Bone marrow (tissue), 2 donors: ENCODE measurements at places on chromosomes 3 and 15.

GRCh38 chr3:107627962-107628542, 105.3 kb downstream of the BBX start:
- no peak for DNase-seq

GRCh38 chr3:197298945-197299854, 788 bp upstream of the DLG1 start:
- DNase-seq = no peak

DNA sequence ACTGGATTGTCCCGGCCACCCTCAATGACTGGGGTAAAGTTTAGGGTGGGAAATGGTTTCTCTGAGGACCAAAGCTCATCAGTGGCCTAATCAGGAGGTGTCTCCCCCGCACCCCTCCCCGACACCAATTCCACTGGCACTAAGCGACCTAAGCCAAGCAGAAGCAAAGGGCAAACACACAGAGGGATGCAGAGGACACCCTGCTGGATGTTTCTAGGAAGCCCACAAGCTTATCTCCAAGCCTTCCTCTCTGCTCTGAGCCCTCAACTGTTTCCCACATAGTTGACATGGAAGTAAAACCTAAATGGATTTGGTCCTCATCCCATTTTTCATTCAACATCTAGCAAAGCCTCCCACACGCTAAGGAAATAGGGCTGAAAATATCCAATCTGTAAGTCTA, 68.5 kb downstream of the C3orf70 start:
- no peak for DNase-seq

GRCh38 chr3:110494728-110495127, 576.9 kb upstream of the NECTIN3 start:
- no peak for DNase-seq

- no peak for DNase-seq
Measured at GRCh38 chr15:99443768-99444446, 121.9 kb upstream of the MEF2A start.

GRCh38 chr3:111764645-111765091, 94.4 kb upstream of the PHLDB2 start:
- DNase-seq = no peak

DNA sequence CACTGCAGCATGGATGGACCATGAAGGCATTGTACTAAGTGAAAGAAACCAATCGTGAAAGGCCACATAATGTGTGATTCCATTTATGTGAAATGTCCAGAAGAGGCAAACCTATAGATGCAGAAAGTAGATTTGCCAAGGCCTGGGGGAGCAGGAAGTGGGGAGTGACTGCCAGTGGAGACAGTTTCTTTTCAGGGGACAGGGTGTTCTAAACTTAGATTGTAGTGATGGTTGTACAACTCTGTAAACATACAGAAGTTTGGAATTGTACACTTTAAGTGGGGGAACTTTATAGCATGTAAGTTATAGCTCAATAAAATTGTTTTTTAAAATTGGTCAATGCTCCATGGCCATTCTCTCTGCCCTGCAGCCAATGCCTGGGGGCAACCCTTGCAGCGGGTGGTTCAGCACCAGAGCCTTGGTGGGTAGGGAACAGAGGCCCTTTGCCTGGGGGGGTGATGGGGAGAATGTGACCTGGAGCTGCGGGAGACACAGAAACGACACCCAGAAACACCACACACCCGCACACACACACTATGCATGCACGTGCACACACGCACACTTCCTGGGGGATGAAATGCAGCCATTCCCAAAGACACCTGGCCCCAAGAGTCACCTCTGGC, 43.1 kb downstream of the DNAJB8 start:
- no peak for DNase-seq

GRCh38 chr3:94176988-94177745, 114.3 kb downstream of the NSUN3 start:
- DNase-seq = no peak

DNA sequence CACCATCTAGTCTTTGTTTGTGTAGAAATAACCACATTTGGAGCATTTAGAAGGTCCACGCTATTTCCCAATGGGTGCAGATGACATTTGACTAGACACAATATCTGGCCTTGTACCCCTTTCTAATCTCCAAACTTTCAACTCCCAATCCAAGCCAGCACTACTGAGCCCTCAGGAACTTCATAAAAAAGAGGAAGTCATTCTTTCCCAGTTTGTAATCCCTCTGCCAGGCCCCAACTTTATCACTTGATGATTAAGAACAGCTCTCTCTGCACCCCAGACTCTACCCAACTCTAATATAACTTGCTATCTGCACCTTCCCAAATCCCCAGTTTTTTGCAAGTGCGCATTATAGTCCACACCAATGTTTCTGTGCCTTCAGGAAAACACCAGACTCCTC, 170.2 kb downstream of the KCNMB2 start:
- DNase-seq = no peak

GRCh38 chr3:12512534-12513118, 28.3 kb downstream of the TSEN2 start:
- no peak for DNase-seq

GRCh38 chr3:65483480-65483879, 555.2 kb downstream of the MAGI1 start:
- no peak for DNase-seq

GRCh38 chr3:16520970-16521881, 7.7 kb upstream of the RFTN1 start:
- no peak for DNase-seq

DNA sequence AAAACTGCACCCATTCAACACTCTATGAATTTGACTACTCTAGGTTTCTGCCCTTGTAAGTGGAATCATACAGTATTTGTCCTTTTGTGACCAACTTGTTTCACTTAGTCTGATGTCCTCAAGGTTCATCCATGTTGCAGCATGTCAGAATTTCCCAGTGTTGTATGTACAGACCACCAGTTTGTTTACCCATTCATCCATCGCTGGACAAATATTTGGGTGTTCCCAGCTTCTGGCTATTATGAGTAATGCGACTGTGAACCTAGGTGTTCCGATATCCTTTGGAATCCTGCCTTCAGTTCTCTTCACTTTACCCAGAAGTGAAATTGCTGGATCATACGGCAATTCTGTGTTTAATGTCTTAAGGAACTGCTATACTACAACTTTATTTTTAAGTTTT, 12.6 kb downstream of the RPL32 start:
- no peak for DNase-seq

DNA sequence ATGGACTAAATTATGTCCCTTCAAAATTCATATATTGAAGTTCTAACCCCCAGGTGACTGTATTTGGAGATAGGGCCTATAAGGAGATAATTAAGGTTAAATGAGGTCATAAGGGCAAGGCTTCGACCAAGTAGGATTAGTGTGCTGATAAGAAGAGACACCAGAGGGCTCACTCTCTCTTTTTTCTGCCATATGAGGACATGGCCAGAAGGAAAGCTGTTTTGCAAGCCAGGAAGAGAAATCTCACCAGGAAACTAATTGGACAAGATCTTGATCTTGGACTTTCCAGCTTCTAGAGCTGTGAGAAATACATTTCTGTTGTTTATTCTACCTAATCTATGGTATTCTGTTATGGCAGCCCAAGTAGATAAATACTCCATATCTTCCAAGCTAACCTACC, 503.6 kb upstream of the NAALADL2 start:
- no peak for DNase-seq

DNA sequence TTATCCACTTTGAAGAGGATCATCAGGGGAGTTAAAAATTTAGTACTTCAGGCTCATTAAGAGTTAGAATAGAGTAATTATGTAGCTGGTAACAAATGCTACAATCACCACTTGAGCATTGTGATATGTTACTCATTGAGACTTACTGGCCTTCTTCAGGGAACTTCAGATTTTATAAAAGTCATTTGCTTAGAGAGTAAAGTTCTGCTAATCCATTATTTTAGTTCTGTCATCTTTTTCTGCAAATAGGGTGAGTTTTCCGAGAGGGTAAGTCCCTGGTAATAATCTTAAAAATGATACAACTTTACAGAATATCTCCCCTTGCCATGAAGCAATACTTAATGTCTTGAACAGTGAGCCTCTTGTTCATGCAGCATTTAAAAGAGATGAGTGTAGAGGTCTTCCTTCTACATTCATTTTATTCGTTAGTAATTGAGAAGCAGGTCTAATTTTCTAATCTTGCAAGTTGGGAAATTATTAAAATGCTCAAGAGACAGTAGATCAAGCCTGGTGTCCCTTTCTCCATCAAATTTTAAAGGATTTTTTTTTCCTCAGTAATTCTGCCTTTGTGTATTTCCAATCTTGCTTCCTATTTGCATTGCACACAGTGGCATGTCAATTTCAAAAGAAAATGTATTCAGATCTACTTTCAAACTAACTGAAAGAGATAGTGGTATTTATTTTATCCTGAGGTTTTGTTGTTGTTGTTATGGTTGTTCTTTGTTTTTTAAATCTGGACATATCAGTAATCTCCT, 52.6 kb downstream of the MBNL1 start:
- DNase-seq = no peak

DNA sequence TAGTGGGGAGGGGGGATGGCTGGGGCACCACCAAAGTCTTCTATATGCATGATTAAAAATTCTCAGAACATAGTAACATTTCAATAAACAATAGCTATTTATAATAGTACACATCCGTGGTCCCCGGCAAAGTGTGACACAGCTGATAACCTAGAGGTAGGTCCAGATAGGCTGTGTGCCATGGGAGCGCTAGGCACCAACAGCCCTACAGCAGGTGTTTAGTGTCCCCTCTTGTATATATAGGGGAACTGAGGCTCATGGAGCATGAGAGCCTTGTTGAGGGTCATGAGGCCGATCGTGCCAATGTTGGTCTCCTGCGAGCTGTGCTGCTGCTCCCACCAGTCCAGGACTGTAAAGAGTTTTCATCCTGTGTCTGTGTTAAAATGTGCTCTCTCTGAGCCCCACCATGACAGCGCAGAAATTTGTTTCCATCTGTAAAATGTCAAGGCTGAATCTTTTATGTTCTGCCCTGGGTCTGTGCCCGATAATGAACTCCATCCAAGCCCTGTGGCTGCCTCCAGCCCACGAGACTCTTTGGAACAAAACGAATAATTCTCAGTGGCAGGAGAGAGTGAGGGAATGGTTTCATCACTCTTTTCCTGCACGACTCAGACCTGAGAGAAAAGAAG, 14.5 kb downstream of the TMEM158 start:
- DNase-seq = no peak

- DNase-seq = no peak
Measured at GRCh38 chr15:49622561-49622960, 1.7 kb downstream of the DTWD1 start.

DNA sequence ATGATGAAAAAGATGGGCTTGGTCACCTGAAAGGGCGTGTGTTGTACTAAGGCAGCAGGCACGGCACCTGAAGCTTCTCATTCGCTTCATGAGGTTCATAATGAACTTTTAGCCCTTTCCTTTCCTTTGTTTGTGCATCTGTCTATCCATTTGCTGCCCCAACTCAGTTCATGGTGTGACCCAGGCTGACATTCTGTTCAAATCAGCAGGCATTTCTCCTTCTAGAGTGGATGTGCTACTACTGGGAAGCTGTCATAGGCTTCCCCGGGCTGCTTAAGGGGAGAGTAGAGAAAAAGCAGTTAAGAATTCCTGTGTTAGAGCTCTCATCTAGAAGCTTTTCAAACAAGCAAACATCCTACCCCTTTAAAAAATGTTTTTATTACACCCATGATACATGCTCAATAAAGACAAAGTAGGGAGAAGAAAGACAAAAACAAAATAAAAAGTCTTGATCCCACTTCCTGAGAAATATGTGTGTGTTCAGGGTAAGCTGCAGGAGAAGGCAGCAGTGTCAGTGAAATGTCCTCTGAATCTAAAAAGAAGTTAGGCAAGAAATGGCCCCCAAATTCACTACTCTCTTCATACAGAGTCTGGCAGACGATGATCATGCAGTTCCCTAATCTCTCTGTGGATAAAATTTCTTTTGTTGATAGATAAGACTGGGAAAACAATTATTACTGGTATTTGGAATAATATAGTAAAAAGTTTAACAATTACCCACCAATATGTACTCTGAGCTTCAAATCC, 136.9 kb upstream of the PFN2 start:
- DNase-seq = no peak

DNA sequence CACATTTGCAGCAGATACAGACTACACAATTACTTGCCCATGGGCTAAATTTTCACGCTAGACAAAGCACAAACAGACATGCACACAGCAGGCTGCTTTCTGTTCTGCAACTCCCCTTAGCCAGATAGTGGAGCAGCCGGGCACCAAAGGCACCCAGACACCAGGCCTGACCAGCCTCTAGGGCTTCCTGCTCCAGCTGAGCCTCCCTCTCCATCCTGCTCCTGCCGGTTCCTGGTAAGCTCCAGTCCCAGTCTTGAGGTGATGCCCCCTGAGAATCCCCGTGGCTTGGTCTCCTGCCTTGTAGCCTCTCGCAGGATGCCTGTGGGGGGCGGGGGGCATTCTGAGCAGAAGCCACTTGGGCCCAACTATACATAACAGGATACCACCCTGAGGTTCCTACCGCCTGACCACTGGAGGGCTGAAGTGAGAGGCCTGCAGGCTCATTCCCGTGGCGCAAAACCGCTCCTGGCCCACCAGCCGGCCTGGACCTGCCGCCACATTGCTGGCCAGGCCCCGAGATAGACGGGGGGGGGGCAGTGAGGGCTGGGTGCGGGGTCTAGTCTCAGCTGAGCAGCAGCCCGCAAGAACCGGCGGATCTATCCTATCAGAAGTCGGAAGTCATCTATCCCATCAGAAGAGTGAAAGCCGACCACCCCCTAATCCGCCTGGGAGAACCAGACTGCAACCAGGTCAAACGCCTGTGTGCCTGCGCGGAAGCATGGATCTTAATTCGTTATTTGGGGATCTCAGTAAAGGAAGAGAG, 3.9 kb downstream of the FOXL2 start:
- no peak for DNase-seq

DNA sequence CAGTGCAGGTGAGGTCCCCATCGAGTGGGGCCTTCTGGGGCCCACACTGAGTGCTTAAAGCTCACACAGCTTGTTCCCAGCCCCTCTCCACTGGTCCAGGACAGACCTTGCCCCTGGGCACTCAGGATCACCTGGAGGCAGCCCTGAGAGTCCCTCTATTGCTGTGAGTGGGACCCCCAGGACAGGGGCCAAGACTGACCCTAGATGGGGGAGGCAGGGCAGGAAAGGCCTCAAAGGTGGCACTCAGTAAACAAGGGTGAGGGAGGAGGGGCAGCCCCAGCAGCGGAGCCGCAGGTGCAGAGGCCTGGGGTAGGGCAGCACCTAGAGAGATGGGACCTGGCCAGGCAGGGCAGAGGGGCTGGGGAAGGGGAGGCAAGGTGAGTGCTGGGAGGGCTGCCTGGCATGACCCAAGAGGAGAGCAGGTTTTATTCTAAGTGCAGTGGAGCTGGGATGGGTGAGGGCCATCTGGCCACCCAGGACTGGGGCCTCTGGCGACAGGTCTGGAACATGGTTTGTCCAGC, 27.9 kb downstream of the CFAP100 start:
- DNase-seq = no peak
